ENCODE measurements at places on chromosomes 4 and X.

DNA sequence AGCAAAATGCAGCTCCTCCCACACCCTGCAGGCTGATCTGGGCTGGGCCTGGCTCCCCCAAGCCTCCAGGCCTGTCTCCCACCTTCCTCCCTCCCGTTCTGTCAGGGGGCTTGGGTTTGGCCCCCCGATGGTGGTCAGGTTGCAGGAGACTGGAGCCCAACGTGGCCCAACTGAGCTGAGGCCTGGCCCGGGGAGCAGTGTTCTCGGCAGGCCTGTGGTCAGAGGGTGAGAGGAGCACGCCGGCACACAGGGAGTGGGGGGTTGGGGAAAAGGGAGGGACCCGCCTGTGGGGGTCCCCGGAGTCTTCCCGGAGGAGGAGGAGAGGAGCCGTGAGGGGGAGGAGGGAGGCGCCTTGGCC is 43.2 kb upstream of the NKX1-1 start:
- no peak for DNase-seq

- DNase-seq: no peak
Observed at GRCh38 chrX:78708816-78709215, 38.7 kb upstream of the LPAR4 start.

DNA sequence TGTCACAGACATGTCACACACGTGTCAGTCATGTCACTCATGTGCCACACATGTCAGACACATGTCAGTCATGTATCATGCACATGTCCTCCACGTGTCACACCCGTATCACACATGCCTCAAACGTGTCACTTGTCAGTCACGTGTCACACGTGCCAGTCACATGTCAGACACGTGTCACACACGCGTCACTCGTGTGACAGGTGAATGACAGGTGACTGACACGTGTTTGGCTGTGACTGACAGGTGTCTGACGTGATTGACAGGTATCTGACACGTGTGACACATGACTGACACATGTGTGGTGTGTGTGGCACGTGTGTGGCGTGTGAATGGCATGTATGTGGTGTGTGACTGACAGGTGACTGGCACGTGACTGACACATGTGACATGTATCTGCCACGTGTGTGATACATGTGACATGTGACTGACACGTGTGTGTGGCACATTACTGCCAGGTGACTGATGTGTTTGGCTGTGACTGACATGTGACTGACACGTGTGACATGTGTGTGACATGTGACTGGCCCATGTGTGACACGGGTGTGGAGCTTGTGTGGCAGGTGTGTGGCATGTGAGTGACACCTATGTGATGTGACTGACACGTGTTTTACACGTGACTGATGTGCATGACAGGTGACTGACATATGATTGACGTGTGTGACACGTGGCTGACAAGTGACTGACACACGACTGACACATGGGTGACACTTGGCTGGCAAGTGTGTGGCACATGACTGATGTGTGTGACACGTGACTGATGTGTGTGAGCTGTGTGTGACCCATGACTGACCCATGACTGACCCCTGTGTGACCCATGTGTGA is 90.7 kb upstream of the GPC3 start:
- no peak for DNase-seq

GRCh38 chr4:53644607-53645006 is 53.3 kb upstream of the LNX1 start:
- no peak for DNase-seq

GRCh38 chr4:99205153-99205979 is 13.7 kb downstream of the ADH6 start:
- DNase-seq: no peak

DNA sequence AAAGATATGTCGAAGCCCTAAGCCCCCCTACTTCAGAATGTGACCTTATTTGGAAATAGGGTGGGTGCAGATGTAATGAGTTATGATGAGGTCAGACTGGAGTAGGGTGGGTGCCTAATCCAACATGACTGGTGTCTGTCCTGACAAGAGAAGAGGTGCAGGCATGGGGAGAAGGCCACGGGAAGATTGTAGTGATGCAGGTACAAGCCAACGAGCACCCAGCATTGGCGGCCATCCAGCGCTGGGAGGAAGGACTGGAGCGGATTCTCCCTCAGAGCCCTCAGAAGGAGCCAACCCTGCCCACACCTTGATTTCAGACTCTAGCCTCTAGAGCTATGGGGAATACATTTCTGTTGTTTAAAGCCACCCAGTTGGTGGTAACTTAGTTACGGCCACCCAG is 237.2 kb downstream of the EVC2 start:
- DNase-seq: no peak

DNA sequence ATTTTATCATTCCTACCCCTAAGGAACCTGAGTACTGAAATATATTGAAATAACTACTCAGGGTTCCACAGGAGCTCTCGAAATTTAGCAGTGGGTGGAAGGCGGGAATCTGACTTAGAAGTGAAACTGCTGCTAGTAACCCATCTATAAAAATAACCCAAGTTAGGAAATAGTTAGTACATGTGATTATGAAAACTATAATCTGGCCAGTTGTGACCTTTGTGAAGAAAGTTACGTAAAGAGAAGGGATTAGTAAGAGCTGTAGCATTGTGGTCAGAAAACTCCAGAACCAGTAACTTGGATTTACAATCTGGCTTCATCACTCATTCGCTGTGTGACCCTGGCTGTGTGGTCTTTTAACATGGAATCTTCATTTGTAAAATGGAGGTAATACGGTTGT is 175.5 kb downstream of the RAPGEF2 start:
- no peak for DNase-seq

DNA sequence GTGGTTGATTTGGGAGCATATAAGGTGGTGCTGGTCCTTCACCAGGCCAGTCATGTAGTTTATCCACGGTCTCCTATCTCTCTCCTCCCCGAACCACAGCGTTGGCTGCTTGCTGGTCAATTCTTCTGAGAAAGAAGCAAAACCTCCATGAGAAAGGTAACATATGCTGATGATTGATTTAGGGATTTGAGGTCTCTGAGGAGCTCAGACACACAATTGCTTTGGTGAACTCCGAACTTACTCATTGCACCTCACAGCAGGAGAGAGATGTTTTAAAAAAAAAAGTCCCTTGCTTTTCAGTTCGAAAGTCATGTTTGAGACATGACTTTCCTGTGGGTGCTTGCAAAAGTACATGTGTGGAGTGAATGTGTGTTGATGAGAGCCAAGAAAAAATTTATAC is 100.2 kb downstream of the TSPAN7 start:
- DNase-seq: no peak

GRCh38 chr4:162782096-162782777 is 384.5 kb downstream of the NAF1 start:
- no peak for DNase-seq

DNA sequence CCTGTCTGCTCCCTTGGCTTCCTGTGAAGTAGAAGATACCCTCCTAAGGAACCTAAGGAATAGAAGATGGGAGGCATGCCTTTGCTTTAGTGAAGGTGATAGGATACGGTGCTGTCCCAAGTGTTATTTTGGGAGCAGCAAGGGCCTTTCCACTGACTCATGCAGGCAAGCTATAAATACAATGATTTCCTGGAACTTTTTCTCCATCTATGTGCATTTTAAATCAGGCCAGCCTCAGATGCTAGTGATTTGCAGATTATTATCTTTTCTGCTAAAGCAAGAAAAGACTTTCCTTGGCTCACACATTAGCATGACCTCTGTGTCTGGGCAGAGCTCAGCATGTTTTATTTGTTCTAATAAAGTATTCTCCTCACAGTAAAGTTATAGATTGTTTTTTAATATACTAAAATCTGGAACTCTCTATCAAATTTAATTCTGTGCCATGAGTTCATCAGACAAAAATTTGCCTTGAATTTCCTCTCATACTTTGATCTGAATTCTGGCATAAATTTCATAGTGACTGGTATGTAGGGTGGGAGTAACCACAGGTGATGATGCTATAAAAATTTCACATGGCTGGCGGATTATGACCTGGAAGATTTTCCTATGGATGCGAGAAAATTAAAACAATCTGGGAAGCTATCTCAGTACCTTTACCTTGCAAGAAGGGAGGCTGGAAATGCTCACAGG is 131.7 kb downstream of the REPS2 start:
- no peak for DNase-seq

DNA sequence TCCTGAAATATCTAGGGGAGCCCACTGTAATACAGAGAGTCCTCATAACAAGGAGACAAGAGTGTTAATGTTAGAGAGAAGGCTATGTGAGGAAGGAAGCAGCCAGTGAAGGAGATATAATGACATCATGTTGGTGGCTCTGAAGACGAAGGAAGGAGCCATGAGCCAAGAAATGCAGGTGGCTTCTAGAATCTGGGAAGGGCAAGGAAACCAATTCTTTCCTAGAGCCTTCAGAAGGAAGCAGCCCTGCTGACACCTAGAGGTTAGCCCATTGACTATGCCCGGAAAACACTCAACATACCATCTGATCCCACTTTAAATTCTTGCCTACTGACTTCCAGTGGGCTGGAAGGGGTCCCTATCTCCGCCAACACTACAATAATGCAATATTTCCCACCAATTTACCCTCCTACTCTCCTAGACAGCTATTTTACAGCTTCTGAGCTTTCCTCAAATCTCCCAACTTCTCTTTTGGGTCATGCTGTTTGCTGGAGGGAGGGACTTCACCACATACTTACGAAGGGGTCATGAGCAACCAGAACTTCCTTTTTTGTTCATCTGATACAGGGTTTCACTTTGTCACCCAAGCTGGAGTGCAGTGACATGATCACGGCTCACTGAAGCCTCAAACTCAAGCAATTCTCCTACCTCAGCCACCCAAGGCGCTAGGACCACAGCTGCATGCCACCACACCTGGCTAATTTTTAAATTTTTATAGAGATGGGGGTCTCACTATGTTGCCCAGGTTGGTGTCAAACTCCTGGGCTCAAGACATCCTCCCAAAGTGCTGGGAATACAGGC is 25.2 kb upstream of the G3BP2 start:
- no peak for DNase-seq

GRCh38 chr4:39994406-39994805 is 16.7 kb upstream of the PDS5A start:
- no peak for DNase-seq

DNA sequence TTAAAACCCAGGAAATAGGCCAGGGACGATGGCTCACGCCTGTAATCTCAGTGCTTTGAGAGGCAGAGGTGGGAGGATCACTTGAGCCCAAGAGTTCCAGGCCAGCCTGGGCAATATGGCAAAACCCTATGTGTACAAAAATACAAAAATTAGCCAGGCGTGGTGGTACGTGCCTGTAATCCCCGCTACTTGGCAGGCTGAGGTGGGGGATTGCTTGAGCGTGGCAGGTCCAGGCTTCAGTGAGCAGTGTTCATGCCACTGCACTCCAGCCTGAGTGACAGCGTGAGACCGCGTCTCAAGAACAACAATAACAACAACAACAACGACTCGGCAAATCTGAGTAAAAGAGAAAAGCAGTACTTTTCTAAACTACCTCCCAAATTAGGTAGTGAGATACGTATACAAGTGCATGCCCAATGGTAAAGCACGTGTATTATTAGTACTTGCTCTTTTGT is 13.0 kb upstream of the NDUFC1 start:
- no peak for DNase-seq

DNA sequence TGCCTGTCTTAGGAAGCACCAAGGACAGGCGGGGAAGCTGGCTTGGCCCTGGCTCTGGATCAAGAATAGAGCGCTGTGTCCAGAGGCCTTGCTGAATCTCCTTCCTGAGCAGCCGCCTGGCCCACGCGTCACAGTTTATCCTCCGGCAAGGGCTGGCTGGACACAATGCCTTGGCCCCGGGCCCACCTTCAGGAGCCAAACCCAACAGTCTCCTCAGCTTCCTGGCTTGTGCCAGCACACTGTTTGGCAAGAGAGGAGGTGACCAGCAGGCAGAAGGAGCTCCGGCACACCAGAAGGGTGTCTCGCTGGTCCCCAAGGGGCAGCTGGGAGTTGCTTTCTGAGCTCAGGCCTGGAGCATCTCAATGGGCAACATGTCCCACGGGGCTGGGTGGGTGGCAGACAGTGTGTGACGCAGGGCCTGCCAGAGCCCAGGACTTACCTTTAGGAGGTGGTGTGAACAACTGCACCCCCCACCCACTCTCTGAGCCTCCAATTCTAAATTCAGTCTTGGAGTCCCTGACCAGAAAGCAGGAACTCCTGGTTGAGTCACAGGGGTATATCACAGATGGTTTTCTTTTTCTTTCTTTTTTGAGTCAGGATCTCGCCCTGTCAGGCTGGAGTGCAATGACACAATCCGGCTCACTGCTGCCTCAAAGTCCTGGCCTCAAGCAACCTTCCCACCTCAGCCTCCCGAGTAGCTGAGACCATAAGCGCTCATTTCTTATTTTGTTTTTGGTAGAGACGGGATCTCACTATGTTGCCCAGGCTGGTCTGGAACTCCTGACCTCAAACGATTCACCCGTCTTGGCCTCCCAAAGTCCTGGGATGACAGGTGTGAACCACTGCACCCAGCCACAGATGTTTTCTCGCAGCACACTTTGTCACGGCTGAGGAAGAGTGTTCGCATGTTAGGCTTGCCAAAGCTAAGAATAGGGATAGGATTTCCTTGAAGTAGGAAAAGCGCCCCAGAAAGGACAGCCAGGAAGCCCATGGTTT is 361.2 kb downstream of the BCOR start:
- no peak for DNase-seq

DNA sequence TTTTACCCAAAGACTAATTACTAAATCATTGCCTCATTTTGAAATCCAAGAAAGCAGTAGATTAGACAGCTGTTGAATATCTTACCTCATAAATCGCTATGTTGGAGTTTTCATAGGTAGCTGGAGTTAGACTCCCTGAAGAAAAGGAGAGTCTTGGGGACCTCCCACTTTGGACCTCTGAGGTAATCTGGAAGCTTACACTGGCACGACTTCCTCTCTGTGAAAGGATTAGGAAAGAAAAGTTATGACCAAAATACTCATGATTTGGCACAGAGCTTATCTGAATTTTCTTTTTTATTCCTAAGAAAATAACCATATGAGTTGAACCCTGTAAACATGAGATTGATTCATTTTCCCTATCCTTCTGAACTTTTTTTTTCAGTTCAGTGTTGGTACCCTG is 40.6 kb downstream of the GUCY2F start:
- no peak for DNase-seq

- DNase-seq: no peak
Observed at GRCh38 chrX:118350221-118350620, 4.3 kb downstream of the WDR44 start.

GRCh38 chr4:23718435-23718834 is 171.4 kb downstream of the PPARGC1A start:
- no peak for DNase-seq

- no peak for DNase-seq
Observed at GRCh38 chr4:164648849-164649212, 105.1 kb upstream of the SMIM31 start.

DNA sequence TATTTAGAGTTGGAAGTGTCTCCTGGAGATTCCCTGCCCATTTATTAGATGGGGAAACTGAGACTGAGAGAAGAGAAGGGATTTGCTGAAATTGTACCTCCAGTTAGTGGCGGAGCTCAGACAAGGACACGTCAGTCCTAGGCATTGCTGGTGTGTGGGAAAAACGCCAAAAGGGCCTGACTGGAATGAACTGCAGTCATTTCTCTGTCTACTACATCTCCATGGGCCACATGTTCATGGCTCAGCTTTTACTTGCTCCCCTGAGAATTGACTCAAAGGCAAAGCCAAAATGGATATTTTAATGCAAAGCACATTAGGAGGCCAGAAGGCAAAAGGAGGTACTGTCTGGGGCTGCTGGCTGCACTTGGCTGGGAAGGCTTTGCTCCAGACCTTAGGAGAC is 3.9 kb downstream of the TFDP3 start:
- DNase-seq: no peak
